ENCODE measurements at places on chromosomes 5 and 9. TPM values are rescaled to one million over a fixed set of nuclear protein-coding genes. Genes with fewer than 3 reads are reported as not detected.

PPP2R2B gene
- 1.8 TPM for total RNA-seq

ZNF300 gene
- 8.8 TPM for total RNA-seq

TEK gene
- 5.9 TPM for total RNA-seq

ASPN gene
- total RNA-seq = 6.2 TPM

ENTPD2 gene
- 3.6 TPM for total RNA-seq

GZMA gene
- total RNA-seq = 1.6 TPM

CDC25C gene
- total RNA-seq = not detected

- no peaks in the 10 kb centered on the region for H3K27me3 ChIP-seq
- no peak overlapping the region for H3K27ac ChIP-seq
- H3K4me3 ChIP-seq = no peak overlapping the region
- H3K36me3 ChIP-seq = peaks cover 4% of the 10 kb centered on the region
- H3K4me1 ChIP-seq = no peaks in the 10 kb centered on the region
- DNase-seq = no peak
Observed at GRCh38 chr9:123129423-123129822, 96.0 kb downstream of the GPR21 start.

GRCh38 chr5:112555691-112556090 lies 136.6 kb upstream of the EPB41L4A start:
- no peak for DNase-seq
- H3K36me3 ChIP-seq = no peaks in the 10 kb centered on the region
- H3K27ac ChIP-seq = no peak overlapping the region

DNA sequence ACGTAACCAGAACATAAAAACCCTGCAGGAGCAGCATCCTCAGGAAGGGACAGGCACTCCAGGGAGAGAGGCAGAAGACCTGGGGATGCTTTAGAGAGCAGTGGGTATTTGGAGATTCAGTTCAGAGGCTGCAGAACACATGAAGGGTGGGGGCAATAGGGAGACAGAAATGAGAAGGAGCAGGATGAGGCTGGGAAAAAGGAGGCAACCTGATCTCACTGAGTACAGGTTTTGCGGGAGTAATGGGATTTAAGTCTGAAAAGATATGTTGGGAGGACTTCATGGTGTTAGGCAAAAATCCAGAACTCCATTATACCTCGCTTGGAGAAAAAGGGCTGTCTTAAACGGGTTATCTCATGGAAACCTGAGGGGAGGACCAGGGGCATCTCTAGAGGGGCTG lies 41.3 kb upstream of the GARNL3 start:
- no peak for DNase-seq
- H3K4me3 ChIP-seq = no peak overlapping the region
- H3K4me1 ChIP-seq = no peaks in the 10 kb centered on the region
- no peaks in the 10 kb centered on the region for H3K36me3 ChIP-seq
- no peaks in the 10 kb centered on the region for H3K27me3 ChIP-seq
- H3K27ac ChIP-seq = peak overlapping the region; percentile 83

DNA sequence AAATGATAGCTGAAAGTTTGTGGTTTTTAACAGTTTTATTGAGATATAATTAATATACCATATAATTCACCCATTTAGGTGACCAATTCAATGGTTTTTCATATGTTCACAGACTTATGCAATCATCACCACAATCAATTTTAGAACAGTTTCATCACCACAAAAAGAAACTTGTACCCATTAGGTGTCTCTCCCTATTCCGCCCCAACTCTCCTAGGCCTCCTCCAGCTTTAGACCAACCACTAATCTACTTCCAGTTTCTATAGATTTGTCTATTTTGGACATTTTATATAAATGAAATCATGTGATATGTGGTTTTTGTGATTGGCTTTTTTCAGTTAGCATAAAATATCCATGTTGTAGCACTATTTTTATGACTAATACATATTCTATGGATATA lies 38.6 kb downstream of the YTHDC2 start:
- H3K36me3 ChIP-seq = no peaks in the 10 kb centered on the region
- no peaks in the 10 kb centered on the region for H3K4me1 ChIP-seq

GRCh38 chr9:133647765-133648469 lies 11.8 kb downstream of the DBH start:
- no peak overlapping the region for H3K4me3 ChIP-seq
- no peaks in the 10 kb centered on the region for H3K36me3 ChIP-seq
- H3K4me1 ChIP-seq = no peaks in the 10 kb centered on the region
- H3K27me3 ChIP-seq = peaks cover 49% of the 10 kb centered on the region
- DNase-seq = no peak
- no peak overlapping the region for H3K27ac ChIP-seq

DNA sequence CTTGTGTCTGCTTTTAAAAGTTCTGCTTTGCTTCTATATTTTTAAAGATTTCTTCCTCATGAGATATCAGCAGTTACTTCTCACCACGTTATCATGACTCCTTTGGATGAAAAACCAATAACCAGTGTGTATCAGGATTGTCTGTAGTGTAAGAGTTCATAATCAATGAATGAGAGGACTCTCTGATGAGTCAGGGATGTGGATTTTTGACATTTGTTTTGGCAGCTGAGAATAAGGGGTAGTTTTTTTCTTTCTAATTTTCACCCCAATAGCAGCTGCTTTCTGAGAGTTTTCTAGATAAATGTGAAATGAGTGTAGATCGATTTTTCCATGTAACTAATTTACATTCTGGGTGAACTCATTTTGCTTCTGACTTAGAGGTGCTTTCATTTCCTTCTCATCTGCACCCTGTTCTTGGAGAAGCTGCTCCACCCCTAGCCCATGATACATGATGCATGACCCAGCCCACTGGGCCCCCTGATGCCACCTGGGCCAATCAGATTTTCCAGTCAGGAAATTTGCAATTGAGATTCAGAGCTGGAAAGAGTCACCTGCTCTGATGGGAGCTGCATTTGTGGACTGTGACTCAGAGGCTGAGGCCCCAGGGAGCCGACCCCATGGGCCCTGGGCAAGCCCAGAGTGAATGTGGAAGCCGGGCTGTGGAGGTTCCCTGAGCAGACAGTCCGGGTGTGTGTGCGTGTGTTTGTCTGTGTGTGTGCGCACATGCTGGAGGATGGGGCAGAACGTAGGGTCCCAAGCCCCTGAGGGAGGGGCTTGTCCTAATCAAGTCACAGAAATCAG lies 159.3 kb downstream of the RGS3 start:
- no peak overlapping the region for H3K27ac ChIP-seq
- no peak overlapping the region for H3K4me3 ChIP-seq
- H3K4me1 ChIP-seq = peaks cover 15% of the 10 kb centered on the region

DNA sequence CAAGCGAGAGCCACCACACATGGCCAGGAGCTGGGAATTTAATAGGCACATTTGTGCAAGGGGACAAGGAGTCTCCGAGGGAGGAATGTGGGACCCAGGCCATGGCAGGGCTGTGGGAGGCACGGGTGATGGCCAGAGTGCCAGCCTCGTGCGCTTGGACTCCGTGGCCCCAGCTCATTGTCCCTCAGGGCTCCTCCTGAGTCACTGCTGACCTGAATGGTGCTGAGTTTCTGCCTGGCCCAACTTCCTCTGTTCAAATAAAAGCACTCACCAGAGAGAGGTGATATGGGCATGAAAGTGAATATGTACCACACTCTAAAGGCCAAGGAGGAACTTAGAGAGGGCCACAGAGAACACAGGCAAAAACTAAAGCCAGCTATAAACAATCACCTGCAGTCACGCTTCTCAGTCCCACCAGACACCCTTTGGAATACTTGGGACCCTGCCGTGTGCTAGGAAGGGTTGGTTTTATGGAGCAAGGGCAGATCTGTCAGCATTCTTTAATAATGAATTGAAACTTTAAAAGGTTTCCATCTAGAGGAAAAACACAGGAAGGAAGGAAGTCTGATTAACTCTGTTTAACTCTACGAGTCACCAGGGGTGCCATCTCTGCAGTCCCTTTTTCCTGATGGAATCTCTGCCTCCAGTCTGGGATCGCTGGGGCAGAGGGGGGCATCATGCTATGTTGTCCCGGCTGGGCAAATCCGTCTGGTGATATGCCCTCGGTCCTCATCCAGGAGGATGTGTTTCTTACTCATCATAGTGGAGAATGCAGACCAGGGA lies 25.1 kb upstream of the UBE2QL1 start:
- no peak overlapping the region for H3K4me3 ChIP-seq
- H3K36me3 ChIP-seq = no peaks in the 10 kb centered on the region
- DNase-seq = no peak
- no peaks in the 10 kb centered on the region for H3K4me1 ChIP-seq
- no peak overlapping the region for H3K27ac ChIP-seq

- no peak for DNase-seq
- H3K27me3 ChIP-seq = no peaks in the 10 kb centered on the region
- H3K4me1 ChIP-seq = no peaks in the 10 kb centered on the region
- H3K36me3 ChIP-seq = no peaks in the 10 kb centered on the region
- no peak overlapping the region for H3K4me3 ChIP-seq
Observed at GRCh38 chr5:154046486-154046885, 7.7 kb downstream of the MFAP3 start.

GRCh38 chr9:14788846-14789245 lies 66.3 kb upstream of the CER1 start:
- DNase-seq = no peak
- H3K27ac ChIP-seq = no peak overlapping the region
- H3K4me1 ChIP-seq = no peaks in the 10 kb centered on the region
- H3K27me3 ChIP-seq = no peaks in the 10 kb centered on the region

- H3K27ac ChIP-seq = no peak overlapping the region
- H3K27me3 ChIP-seq = no peaks in the 10 kb centered on the region
- H3K4me3 ChIP-seq = no peak overlapping the region
- no peaks in the 10 kb centered on the region for H3K4me1 ChIP-seq
- no peak for DNase-seq
Observed at GRCh38 chr5:143219696-143220095, 183.8 kb downstream of the NR3C1 start.

GRCh38 chr5:72121052-72121779 lies 13.9 kb downstream of the MAP1B start:
- H3K4me3 ChIP-seq = no peak overlapping the region
- no peaks in the 10 kb centered on the region for H3K36me3 ChIP-seq
- no peaks in the 10 kb centered on the region for H3K27me3 ChIP-seq
- H3K27ac ChIP-seq = no peak overlapping the region
- no peaks in the 10 kb centered on the region for H3K4me1 ChIP-seq
- DNase-seq = no peak

DNA sequence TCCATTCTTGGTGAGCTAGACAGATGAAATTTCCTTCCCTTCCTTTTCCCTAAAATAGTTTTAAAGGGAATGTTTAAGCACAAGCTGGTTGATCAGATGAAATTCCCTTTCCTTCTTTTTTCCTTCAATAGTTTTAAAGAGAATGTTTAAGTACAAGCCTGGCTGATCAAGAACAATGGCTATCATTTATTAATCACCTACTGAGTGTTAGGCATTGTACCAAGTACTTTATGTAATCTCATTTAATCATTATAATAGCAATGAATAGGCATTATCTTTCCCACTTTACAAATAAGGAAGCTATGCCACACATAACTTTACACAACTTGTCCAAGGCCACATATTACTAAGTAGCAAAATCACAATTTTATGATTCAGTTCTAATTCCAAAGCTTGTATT lies 152.0 kb upstream of the ACOT12 start:
- no peaks in the 10 kb centered on the region for H3K4me1 ChIP-seq
- no peak overlapping the region for H3K4me3 ChIP-seq
- no peak for DNase-seq

DNA sequence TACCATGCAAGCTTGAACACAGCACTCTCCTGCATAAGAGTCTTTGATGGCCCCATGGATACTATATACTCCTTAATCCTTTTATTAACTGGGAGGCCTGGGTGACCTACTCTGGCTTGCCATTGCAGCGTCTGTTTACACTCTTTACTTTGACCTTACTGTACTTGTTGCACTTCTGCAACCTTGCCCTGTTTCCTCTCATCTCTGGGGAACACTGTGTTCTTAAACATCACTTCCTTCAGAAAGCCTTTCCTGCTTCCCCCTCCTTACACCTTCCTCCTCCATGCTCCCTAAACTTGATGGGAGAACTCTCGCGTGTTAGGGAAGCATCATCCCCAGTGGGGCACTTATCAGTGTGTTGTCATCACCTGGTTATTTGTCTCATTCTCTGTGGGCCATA lies 222.3 kb downstream of the NR3C1 start:
- no peaks in the 10 kb centered on the region for H3K4me1 ChIP-seq
- H3K36me3 ChIP-seq = no peaks in the 10 kb centered on the region
- H3K4me3 ChIP-seq = no peak overlapping the region
- H3K27me3 ChIP-seq = no peaks in the 10 kb centered on the region

DNA sequence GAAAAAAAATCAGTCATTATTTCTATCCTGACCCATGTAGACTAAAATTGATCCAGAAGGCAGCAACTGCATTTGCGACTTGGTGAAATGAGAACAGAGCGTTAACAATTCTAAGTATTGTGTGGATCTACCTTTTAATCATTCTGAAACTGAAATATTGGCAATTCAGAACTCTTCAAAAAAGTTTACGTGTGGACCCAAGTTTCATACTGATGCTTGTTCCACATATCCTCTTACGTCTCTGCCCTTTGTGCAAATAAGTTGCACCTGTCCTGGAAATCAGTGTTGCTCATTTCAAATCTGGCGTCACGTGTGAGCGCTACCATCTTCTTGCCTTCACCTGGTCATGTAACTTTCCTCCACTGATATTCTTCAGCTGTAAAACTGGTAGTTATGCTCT lies 74.7 kb downstream of the NTRK2 start:
- no peaks in the 10 kb centered on the region for H3K4me1 ChIP-seq
- H3K4me3 ChIP-seq = no peak overlapping the region

- H3K27me3 ChIP-seq = no peaks in the 10 kb centered on the region
- no peak overlapping the region for H3K4me3 ChIP-seq
- H3K4me1 ChIP-seq = no peaks in the 10 kb centered on the region
- no peak overlapping the region for H3K27ac ChIP-seq
Observed at GRCh38 chr9:99307851-99308250, 85.8 kb downstream of the SEC61B start.

DNA sequence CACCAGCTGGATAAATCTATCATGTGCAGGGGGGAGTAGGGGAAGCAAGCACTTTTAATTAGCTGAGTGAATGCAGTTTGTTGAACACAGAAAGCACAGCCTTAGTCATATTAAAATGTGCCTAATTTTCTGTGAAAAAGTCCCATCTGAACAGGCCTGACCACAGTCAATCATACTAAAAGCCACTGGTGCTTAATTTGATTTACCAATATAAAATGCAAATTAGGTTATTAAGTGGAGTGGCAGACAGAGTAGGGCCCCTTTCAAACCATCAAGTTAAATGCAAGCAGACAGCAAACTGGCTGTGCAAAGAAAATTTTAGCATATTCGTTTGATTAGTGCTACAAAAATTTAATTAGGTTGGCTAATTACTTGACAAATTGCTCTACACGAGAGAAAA lies 176.1 kb downstream of the ISL1 start:
- no peak overlapping the region for H3K4me3 ChIP-seq
- no peaks in the 10 kb centered on the region for H3K4me1 ChIP-seq
- H3K27me3 ChIP-seq = no peaks in the 10 kb centered on the region
- DNase-seq = no peak
- H3K36me3 ChIP-seq = no peaks in the 10 kb centered on the region
- no peak overlapping the region for H3K27ac ChIP-seq

Data from breast epithelium (tissue), 4 donors.